ENCODE measurements at places on chromosomes 5 and 9. TPM values are rescaled to one million over a fixed set of nuclear protein-coding genes. Genes with fewer than 3 reads are reported as not detected.

SOX30 gene
- 0.23 TPM for total RNA-seq

EQTN gene
- total RNA-seq: not detected

DNA sequence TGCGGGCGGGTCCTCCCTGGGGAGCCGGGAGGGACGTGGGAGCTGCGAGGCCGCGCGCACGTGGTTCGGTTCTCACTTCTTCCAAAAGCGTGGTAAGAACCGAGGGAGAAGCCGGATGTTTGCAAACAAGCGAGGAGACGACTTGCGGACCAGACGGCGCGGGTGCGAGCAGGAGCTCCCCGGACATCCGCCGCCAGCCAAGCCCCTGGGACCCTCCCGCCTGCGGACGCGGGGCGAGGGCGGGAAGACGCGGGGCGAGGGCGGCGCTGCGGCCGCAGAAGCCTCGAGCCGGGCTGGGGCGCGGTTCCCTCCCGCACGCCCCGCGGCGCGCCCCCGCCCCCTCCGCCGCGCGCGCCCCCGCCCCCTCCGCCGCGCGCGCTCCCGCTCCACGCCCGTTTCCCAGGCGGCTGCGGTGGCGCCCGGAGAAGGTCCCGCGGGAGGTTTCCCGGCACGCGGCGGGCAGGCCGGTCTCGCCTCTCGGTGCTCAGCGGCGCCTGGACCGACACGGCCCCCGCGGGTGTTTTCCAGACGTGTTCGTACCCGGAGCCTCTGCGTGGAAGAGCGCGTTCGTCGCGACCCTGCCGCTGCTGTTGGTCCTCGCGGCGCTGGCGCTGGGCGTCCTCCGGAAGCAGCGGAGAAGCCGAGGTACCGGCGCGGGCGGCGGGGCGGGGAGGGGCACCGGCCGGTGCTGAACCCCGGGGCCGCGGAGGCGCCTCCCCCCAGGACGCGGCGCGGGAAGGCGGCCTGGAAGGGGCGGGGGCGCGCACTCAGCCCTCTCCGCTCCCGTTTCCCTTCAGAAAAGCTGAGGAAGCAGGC lies 12.8 kb downstream of the BTNL9 start:
- DNase-seq: no peak

GRCh38 chr5:148408092-148408491 lies 24.3 kb downstream of the FBXO38 start:
- no peak for DNase-seq

DNA sequence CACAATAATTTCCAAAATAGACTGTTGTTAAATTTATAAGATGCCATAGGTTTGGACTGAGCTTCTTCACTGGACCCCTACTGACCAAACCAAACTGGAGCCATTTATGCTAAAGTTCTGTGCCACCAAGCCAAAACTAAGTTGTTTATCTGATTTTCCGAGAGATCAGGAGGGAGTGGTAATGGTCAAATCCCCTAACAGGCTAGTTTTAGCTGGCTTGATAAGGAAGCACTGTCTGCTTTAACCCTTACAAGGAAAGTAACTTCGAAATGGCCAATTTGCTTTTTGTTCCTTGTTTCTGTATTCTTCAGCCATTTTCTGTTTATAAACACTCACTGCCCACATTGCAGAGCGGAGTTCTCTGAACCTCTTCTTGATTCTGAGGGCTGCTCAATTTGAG lies 246.8 kb upstream of the TUT7 start:
- no peak for DNase-seq

- no peak for DNase-seq
Observed at GRCh38 chr5:32280656-32281081, 32.1 kb downstream of the MTMR12 start.

DNA sequence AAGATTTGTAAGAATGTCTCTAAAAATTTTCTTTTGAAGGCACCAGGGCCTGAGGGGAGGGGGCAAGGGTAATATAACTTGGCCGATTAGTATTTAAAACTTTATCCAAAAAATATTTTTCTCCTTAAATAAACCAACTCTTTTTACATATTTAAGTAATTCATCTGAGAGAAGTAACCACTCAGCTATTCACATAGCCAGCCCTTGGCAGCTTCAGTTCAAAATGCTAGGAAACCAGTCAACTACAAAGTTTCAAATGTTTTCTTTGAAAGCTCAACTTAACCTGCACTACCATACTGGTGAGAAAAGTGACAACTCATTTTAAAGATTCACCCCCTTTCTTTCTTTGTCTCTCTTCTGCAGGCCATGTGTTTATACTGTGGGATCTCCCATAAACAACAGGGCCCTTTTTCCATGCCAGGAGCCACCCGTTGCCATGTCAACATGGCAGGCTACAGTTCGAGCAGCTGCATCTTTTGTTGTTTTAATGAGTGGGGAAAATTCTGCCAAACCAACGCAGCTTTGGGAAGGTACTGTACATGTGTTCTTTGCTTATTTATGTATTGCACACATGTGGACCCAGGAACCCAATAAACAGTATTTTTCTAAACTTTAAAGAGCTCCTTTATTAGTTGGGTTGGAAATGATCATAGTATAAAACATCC lies 46.3 kb downstream of the AOPEP start:
- no peak for DNase-seq

TMEM174 gene
- total RNA-seq: not detected

- DNase-seq: no peak
Observed at GRCh38 chr5:151904909-151905308, 19.7 kb downstream of the GLRA1 start.

CORO2A gene
- 5.7 TPM for total RNA-seq

PIP5K1B gene
- total RNA-seq: not detected

- no peak for DNase-seq
Observed at GRCh38 chr5:117286813-117287212, 712.2 kb upstream of the SEMA6A start.

DNA sequence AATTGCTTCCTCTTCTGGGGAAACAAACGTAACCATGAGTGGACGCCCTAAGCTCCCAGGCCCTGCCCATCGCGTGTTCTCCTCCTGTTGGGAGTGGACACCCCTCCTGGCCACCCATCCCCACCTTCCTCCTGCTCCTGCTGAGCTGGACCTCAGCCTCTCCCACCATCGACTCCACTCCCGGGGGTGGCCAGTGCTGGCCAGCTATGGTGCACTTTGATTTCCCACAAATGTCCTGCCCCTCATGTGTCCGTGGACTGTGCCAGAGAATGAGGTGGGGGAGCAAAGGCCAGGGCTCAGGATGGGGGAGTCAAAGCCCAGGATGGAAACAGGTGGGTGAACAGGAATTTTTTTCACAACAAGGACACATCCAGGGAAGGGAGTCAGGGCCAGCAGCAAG lies 62.8 kb downstream of the MED10 start:
- DNase-seq: no peak

DNA sequence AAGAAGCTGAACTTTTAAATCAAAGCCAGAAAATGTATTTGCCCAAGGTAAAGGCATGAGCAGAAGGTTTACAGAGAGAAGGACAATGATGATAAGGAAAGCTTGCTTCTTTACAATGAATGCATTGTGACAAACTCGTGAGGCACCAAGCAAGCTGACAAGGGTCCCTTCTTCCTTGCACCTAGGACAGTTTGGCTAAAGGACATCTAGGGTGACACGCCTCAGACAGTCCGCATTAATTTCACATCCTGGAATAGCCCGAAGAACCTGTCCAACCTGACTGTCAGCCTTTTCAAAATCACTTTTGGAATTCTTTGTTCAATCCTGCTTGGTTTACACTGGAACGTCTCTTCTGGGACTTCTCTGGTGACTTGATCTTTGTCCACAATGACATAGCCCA lies 146.4 kb upstream of the MAP3K1 start:
- DNase-seq: no peak

WDR38 gene
- not detected for total RNA-seq

GRCh38 chr5:159850160-159850559 lies 66.1 kb upstream of the ADRA1B start:
- peak; percentile 69 for DNase-seq

GRCh38 chr5:112210430-112211005 lies 208.6 kb downstream of the EPB41L4A start:
- DNase-seq: no peak

GRCh38 chr5:151072630-151073025 lies 8.2 kb downstream of the TNIP1 start:
- peak; percentile 81 for DNase-seq

DNA sequence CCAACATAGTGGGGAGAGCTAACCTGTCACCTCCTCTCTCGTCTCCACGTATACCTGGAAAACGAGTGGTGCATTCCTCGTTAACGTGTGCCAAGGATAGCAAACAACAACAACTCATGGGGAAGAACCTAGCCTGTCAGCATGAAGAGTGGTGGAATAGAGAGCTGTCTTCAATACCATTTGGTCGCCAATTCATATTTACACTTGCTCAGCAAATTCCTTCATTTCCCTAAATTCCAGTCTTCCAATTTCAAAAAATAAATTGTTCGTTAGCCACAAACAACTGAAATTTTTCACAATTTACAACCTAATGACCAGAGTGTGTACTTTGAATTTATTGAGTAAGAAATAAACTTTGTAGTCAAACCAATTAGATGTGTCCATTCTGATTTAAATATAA lies 344.8 kb downstream of the NTRK2 start:
- DNase-seq: no peak

CCL27 gene
- total RNA-seq: not detected

KLHL3 gene
- 1.1 TPM for total RNA-seq

- no peak for DNase-seq
Observed at GRCh38 chr9:104906441-104907277, 21.3 kb downstream of the ABCA1 start.

SURF6 gene
- total RNA-seq: 16.7 TPM

FOXD4 gene
- 0.07 TPM for total RNA-seq

ODF2 gene
- 38.2 TPM for total RNA-seq

- DNase-seq: no peak
Observed at GRCh38 chr5:38379350-38379937, 121.1 kb downstream of the EGFLAM start.

DNA sequence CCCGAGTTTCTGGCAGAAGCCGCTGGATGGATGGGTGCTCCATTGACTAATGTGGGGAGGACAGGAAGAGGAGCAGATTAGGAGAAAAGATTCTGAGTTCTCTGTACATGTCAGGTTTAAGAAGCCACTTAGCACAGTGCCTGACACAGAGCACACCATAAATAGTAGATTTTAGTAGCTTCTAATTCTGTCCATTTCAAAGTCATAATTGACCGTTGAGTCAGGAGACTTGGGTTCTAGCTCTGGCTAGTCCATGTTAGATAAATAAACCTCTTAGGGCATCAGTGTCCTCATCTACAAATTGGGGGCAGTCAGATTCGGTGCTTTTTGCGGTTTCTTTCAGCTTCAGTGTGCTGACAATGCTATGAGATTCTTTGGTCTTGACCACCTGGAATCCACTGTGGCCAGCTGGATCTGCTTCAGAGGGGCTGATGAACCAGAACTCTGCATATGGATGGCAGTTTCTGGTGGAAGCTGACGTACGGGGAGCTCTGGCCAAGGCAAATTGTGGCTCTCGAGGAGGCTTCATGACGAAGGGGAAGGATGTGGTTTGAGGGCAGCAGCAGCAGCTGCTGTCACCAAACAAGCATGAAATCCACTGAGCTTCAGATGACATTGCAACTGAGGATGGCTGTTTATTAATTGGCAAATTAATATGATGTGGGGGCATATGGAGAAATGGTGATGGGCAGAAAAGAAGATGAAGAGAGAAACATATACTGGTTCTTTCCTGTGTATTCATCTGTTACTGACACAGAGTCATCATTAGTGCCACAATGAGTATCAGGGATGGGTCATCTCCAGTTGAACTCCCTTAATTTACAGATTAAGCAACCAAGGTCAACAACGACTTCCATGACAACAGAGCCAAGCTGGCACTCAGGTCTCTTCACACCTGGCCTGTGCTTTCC lies 134.4 kb downstream of the AOPEP start:
- DNase-seq: no peak

DNA sequence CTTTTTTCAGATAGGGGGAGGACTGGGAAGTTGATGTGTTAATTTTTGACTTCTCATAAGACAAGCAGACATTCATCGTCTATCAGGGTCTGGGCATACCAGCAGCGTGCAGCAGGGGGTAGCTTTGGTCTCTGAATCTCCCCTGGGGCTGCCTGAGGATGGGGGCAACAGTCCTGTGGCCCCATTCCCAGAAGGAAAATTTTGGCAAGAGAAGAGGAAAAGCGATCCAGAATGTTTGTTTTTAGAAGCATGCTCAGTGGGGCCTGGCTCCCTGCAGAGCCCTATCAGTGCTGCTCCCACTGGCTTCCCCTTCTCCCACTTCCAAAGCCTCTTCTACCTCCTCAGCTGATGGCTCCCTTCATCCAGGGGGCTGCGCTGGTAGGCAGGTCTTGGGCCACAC lies 194.8 kb upstream of the IL12B start:
- no peak for DNase-seq
